ENCODE measurements at places on chromosomes 1 and 21.

GRCh38 chr21:16829532-16829931 is 683.3 kb upstream of the CXADR start:
- no peak for DNase-seq

DNA sequence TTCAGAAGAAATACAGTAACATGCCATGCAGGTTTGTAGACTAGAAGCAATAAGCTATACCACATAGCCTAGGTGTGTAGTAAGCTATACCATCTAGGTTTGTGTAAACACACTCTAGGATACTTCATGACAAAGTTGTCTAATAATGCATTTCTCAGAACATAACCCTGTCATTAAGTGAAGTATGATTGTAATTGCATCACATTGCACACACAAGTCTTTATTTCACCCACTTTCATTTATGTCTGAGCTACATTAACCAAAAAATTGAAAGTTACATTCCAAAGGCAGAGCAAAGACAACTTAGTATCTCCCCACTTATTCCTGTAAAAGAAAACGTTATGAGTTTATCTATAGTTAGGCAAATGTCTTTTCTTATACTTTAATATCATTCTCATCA is 64.5 kb upstream of the ATF3 start:
- DNase-seq = no peak

DNA sequence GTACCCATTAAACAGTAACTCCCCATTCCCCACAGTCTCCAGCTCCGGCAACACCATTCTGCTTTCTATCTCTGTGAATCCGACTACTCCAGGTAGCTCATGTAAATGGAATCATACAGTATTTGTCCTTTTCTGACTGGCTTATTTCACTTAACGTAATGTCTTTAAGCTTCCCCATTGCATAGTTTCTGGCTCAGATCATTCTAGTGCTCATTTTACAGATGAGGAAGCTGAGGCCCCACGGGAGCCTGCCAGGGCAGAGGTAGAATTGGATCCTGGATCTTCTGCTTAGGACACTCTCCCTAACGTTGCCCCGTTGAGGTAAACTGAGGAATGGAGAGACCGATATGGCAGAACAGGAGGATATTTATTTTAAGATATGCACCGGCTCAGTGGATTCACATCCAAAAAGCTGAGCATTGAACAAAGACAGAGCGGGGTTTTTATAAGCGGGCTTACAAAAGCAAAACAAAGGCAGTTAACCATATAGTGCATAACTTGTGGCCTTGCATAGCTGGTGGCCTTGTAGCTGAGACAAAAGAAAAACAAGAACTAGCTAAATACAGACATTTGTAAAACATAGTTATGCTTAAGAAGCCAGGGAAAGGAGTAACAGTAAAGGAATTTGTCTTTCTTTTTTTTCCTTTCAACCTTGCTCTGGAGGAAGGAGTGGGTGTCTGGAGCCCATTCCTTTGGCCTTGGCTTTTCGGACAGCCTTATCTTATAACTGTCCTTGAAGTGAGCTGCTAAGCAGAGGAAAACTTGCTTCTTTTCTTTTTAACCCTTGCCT is 15.3 kb upstream of the KLHDC8A start:
- DNase-seq = no peak

DNA sequence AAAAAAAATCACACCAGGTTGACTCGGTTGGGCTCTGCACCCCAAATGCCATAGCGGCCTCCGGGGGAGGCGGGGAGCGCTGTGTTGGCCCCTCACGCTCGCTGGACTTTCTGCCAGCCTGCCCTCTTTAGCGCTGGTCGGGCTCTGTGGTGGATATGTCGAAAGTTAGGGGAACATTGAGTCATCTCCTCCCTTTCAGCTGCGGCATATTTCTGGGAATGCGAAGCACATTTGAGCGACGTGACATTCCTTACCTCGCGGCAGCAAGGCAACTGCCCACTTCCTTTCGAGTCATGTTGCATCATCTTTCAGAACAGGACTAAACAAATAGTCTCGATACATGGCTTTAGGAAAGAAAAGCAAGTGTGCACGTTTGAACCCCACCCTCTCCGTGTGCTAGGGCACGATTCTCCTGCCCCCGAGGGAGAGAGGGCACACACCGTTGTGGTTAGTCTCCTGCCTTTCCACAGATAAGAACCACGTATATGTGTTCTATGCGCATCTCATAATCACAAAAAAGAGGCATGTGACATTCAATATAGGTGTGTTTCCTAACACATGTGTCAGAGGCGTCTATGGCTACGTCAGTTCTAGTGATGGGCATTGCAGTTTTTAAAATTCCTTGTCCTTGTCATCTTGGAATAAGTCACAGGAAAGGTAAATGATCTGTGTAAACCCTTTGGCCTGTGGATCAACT is 105.9 kb upstream of the SLC45A1 start:
- DNase-seq = no peak

- DNase-seq = no peak
Observed at GRCh38 chr1:221101807-221102605, 222.8 kb downstream of the HLX start.

DNA sequence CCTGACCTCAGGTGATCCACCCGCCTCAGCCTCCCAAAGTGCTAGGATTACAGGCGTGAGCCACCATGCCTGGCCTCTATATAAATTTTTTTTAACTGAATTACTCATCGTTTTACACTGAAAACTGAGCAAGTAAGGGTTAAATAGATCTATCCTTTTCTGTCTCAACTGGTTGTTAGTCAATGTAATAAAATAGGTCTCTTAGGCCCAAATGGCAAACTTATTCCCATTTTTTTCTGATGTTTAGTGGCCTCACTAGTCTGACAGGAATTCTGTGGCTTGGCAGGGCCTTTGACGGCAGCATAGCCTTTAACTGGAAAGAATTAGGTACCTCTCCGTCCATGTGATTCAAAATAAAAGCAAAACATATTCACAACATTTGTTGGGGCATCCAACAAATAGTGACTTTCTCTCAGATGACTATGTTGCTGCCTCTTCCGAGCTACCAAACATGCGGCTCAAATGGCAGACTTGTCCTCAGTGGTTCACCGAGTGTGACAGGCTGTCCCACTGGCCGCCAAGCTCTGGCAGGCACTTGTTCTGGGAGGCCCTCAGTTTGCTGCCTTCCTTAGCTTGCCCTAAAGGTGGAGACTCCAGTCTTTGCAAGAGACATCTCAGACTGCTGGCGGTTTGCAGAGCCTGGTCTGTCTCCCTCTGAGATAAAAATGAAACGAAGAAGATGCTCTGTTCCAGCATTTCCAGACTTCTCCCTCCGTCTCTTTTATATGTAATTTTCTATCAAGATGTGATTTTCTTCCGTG is 17.4 kb downstream of the ATP1A4 start:
- no peak for DNase-seq

- no peak for DNase-seq
Observed at GRCh38 chr1:21822349-21822748, 10.3 kb downstream of the LDLRAD2 start.

- DNase-seq = no peak
Observed at GRCh38 chr1:179923029-179923428, 31.6 kb upstream of the CEP350 start.

DNA sequence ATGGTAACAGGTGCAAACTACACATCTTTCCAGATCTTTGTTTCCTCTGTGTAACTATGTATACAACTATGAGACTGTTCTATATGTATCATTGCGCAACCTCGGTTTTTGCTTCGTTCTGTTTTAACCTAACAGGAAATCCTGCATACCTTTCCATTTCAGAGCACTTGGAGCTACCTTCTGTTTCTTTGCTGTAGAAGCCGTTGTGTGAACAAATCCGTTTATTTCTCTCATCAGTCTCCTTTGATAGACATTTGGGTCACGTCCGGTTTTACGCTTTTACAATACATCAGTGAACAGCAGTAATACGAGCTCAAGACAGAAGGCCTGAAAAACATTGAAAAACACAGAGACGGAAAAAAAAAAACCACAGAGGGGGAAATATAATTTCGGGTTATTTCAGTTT is 10.5 kb downstream of the ATP5IF1 start:
- DNase-seq = no peak

GRCh38 chr1:181259026-181259745 is 170.7 kb downstream of the IER5 start:
- DNase-seq = no peak

- no peak for DNase-seq
Observed at GRCh38 chr1:1206376-1206965, at the start of gene TNFRSF18. TSS of gene TNFRSF18 (minus strand) at chr1:1206592. CDS start at chr1:1206571, 21 bp downstream.

GRCh38 chr1:180301135-180301742 is 71.2 kb downstream of the LHX4 start:
- no peak for DNase-seq

DNA sequence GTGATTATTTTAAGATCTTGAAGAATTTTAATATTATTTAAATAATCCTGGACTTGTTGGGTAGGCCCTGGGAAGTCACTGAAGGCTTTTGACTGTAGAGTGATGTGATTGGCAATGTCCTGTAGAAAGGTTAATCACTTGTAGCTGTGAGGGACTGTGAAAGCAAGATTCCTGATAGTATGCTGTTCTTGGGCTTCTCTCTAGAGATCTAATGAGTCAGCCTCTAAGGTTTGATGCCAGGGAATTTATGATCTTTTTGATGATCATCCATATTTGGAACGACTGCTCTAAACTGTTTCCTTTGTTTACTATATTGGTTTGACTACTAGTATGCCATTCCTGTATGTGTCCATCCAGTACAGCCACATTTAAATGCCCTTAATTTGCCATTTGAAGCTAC is 56.5 kb downstream of the CAMSAP2 start:
- DNase-seq = no peak

DNA sequence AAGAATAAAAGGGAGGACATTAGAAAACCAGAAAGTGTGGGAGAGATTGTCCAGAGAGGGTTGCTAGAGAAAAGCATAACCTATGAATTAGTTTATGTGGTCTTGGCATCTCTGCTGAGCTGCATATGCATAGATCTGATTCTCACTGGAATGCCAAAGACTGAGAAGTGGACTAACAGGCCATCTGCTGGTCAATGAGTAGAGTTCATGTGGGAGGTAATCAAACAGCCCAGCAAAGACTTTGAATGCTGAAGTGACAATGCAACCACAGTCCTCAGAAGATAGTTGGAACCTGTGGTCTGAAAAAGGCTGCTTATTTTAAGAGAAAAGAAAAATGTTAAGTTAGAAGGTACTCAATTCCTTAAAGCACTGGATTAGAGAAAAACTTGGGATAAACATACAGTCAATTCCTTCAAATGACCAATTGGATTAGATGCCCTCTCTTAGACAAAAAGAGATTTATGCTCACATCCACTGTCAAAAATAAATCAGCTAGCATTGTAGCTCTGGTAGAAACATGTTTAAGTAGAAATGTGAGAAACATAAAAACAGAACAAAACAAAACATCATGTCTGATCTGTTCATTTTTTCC is 382.8 kb downstream of the AMY1C start:
- DNase-seq = no peak

GRCh38 chr21:18424276-18424675 is 20.7 kb upstream of the TMPRSS15 start:
- no peak for DNase-seq

DNA sequence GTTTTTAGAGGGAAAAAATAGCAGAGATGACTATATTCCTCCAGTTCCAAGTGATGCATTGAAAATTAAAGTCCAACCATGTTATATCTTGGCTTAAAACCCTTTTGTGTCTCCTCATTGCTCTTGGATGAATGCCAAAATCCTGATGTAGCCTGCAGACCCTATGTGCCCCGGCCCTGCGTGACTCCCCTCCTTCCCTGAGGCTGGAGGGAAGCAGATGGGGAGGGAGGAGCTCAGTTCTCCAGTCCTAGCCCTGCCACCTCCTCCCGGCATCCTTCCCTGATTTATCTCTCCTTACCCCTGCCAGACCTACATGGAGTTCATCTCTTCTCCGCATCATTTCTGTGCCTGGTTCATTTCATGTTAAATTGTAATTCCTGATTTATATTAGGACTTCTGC is 397.4 kb downstream of the PTPRU start:
- no peak for DNase-seq

DNA sequence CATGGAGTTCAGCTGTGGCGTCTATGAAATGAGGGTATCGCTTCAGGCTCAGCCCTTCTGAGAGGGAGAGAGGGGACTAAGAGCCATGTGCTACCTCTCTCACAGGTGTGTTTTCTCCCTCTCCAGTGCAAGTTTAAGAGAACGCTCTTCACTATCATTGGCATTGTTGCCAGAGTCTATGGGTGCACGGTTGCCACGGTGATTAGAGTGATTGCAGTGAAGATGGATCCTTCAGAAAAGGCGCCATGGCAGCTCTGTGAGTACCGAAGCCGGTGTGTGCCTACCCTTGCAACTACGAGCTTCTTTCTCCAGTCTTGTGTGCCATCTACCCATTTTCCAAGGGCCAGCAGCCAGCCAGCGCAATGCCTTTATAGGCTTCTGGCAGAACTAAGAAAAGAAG is 290.5 kb downstream of the OMA1 start:
- no peak for DNase-seq

GRCh38 chr1:4019606-4020331 is 119.7 kb upstream of the C1orf174 start:
- DNase-seq = no peak

DNA sequence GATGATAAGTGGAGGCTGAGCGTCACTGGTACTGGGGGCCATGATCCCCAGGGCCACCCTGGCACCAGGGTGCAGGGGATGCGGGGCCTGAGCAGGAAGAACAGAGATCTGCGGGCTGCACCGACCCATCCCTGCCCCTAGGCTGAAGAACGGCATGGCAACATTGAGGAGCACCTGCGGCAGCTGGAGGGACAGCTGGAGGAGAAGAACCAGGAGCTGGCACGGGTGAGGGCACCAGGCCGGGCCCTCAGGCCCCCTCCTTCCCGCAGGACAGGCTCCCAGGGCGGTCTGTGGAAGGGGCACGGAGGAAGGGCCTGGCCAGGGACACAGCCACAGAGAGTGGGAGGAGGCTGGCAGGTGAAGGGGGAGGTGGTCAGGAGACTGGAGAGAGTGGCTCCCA is 21.8 kb downstream of the PPFIA4 start:
- no peak for DNase-seq

DNA sequence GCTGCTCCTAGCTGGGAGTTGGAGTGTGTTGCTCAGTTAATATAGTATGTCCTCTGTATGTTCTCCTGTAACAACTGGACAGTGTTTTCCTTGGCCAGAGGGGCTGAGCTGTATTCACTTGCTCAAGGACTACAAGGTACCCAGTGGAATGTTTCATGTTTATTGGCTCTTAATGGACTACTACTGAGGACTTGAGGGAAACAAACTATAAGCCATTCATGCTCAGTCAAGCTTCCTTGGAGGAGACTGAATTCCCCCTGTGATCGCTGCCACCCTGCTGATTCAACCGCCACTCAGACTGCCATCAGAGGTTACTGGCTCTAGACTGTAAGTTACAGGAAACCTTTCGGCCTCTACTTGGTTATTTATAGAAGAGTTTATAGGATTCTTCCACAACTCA is 166.6 kb downstream of the ZC3H11B start:
- no peak for DNase-seq

DNA sequence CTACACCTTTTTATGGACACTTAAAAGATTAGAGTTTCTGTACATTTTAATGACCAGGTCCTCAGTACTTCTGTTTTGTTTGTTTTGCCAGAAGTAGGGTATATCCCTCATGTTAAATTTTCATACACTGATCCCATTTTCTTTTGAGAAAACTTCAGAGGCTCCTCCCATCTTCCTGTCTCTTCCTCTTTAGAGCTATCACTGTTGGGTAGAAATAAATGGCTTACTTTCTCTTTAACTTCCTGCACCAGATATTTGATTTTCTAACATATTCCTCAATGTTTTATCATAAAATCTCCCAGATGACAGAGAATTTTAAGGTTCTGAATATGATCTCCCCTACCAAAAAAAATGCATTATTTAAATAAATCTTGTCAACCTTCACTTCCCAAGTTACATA is 23.4 kb downstream of the VAV3 start:
- DNase-seq = no peak
